Daoy (cell line): ENCODE measurements at places on chromosomes 16 and 17.

DNA sequence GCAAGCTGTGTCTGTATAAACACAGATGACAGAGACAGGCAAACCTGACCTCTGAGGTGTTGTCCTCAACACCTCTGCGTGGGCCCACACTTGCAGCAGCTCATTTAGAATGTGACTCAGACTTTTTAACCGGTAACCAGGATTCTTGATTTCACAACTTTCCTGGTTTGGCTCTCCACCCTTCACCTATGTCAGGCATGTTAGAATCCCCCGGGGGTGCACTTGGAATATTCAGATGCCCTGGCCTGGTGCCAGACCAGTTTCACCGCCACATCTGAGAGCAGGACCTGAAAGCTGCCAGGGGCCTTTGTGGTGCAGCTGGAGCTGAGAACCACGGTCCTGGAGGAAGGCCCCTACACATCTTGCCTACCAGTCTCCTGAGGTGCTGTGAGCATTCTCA, 4.8 kb downstream of the DHODH start:
- DNase-seq = peak; percentile 64

GRCh38 chr16:49271363-49271762, 10.3 kb downstream of the CBLN1 start:
- no peak for DNase-seq

DNA sequence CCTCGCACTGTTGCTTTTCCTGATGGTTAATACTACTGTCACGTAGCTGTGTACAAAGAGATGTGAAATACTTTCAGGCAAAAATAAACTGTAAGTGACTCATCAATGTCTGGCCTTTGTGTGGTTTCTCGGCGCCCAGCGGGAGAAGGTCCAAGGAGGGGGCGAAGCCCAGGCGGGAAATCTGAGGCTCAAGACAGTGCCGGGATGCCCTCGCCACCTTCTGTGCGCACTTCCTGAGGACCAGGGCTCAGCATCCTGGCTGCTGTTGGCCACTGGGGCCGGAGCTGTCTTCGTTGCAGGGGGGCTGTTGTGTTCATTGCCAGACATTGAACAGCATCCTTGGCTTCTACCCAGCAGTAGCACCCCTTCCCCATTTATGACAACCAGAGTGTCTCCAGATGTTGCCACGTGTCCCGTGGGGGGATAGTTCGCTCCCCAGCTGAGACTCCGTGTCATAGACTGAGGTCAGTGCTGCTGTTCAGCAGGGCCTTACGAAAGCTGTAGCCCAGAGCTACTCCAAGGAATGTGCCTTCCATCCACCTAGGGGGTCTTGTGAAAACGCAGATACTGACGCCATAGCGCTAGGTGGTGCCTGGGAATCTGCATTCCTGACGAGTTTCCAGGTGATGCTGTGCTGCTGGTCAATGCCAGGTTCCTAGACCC, 67.3 kb upstream of the PLCG2 start:
- peak; percentile 93 for DNase-seq

- peak; percentile 67 for DNase-seq
Observed at GRCh38 chr16:67993207-67994039, 5.9 kb downstream of the DPEP2 start.

- DNase-seq = peak; percentile 32
Observed at GRCh38 chr17:41967141-41967920, 736 bp downstream of the CNP start.
